ENCODE measurements at places on chromosomes 4 and X.

DNA sequence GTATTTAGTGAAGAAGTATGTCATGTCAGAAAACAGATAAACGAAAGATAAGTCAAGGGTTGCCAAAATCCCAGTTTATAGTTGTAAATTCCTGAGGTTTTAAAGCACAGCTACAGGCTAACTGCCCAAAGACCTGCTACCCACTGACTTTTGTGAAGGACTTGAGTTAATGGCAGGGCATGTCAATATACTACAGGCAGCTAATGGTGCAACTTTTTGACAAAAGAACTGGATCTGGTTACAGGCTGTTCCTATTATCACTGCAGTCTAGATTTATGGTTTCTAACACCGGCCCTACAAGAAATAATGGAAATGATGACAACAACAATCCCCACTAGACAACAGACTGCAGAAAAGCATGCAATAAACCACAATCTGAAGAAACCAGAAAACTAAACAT is 6.4 kb downstream of the SCML2 start:
- no peak for DNase-seq

DNA sequence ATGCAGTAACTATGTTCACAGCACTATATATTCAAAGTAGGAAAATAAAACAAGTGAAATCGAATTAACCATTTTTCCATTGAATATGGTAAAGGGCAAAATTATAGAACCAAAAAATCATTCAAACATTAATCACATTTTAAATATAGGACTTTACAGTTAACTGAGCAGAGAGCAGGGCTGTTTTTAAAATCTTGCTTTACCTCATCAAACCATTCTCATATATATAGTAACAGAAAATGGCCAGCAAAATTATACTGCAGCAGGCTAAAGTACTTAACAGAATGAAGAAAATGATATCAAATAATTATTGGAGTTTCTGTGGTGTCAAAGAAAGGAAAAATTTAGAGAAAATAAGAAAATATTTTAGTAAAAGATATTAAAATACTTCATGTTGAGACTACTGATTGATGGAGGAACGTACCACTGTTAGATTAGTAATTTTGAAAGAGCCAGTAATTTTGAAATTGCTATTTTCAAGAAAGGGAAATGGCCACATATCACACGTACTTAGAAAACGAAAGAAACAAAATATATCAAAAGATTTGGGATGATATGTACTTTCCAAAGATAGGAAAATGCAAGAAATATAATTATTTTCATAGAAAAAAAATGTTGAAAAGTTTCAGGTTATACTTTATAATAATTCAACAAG is 813.7 kb downstream of the DMD start:
- no peak for DNase-seq

- no peak for DNase-seq
Measured at GRCh38 chr4:137363496-137363895, 168.8 kb downstream of the PCDH18 start.

DNA sequence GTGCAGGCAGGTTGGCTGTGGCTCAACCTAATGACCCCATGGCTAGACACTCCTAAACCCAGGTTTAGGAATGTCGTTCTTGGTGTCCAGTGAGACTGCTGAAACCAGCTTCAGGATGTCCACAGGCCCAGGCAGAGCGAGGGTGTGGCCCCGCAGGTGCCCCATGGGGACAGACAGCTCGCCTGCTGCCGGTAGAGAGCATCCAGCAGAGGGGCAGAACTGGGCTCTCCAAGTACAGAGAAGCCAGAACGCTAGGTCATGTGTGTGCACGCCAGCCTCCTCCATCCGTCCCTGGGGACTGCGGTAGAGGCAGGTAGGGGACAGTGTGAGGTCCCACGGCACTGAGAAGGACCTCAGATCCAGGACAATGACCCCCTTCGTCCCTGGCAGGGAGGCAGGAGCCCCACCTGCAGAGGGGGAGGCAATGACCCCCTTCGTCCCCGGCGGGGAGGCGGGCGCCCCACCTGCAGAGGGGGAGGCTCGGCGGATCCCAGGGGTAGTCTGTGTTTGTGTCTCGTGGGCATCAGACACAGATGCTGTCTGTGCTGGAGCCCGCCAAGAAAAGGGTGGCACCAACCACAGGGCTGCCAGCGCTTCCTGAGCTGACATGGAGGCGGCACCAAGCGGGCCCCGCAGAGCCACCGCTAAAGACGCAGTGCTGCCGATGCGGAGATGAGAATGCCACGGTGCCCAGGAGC is 118.4 kb downstream of the FAM53A start:
- no peak for DNase-seq

GRCh38 chr4:153025406-153025805 is 89.3 kb downstream of the FHDC1 start:
- DNase-seq = no peak

DNA sequence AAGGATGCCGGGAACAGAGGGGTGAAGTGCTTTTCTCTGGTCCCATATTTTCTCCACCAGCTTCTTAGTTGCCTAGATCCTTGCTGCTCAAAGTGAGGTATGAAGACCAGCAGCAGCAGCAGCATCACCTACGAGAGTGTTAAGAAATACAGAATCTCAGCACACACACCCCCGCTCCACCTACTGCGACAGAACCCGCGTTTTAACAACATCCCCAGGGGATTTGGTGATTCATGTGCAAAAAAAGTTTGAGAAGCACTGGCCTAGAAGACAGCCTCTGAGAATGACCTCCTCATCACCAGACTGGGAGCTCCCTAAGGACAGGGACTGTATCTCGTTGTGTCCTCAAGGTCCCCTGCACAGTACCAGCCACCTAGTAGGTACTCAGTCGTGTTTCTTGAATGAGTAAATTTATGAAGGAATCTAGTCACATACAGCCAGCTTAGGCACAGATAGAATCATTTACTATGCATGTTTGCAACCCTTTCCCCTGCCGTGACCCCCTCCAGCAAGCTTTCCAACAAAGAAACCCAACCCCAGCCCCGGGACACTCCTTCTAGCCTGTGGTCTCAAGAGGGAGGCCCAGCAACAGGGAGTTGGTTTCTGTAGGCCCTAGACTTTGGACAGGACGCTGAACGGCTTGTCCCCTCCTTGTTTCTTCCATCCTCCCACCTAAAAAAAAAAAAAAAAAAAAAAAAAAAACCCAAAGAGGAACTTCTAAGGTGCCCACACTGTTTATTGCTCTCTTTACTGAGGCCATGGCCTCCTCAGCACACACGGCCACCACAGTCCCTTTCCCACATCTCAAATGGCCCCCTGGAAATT is 21.5 kb downstream of the RTL5 start:
- DNase-seq = no peak

DNA sequence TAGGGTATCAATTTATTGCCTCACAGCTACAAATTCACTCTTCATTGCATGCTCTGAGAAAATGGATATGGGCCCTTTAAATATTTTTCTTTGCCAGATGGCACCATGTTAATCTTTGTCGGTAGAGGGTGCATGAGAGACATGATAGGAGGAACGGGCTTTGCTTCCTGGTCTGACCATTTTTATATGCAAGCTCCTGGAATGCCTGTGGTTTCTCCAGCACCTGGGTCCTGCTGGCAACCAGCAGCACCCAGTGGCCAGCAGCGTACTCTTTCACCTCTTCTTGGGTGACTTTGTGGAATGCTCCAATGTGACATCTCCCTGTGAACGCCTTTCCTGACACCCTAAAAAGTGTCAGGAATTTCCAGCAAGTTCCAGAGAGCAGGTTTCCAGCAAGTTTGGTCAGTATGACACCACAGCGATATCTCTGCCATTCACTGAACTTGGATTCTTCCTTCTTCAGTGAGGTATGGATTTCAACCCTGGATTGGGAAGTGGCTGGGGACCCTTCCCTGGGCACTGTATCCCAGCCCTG is 140.3 kb upstream of the PGRMC2 start:
- DNase-seq = no peak

GRCh38 chr4:9765091-9765490 is 16.3 kb upstream of the DRD5 start:
- peak; percentile 63 for DNase-seq

GRCh38 chr4:147837854-147838253 is 106.0 kb downstream of the ARHGAP10 start:
- no peak for DNase-seq

GRCh38 chr4:1723131-1723801 is 1.9 kb downstream of the TACC3 start:
- DNase-seq = no peak

DNA sequence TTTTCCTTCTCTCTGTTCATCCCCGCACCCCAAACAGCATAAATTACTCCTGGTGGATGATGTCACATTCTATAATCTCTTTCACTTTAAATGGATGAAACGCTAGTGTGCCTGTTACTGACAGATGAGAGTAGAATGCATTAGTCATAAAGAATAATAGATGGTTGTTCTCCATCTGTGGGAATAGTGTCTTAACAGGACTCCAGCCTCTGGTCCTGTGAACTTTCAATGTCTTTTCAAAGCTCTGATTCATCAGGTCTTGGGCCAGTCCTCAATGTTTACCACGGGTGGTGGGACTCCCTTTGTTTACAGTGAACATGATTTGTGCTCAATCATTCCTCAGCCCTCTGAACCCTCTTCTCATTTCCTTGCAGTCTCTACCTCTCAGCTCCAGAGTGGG is 182.6 kb downstream of the GABRB1 start:
- DNase-seq = no peak

GRCh38 chr4:14262221-14262620 is 634.7 kb upstream of the BOD1L1 start:
- DNase-seq = no peak

- DNase-seq = no peak
Measured at GRCh38 chr4:67604749-67605148, 46.2 kb downstream of the STAP1 start.

DNA sequence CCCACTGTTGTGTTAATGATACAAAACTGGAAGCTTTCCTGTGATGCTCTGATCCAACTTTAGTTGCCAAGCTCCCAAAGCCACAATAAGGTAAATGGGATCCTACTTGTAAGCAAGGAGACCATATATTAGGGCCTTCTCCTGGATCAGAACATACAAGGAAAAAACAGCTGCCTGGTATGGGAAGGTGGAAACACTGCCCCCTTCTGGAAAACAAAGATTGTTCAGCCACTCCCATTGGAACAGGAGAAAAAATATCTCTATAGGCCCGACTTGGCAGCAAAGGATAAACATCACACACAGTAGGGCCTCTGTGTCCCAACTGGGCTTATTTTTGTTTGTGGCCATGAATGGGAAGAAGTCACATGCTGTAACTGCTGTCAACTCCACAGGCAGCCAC is 166.5 kb downstream of the TBX22 start:
- DNase-seq = peak; percentile 9

- no peak for DNase-seq
Measured at GRCh38 chr4:25936696-25937095, 22.7 kb downstream of the SMIM20 start.

- DNase-seq = no peak
Measured at GRCh38 chr4:142858446-142858845, 12.3 kb upstream of the INPP4B start.

GRCh38 chr4:112673686-112674085 is 36.7 kb downstream of the LARP7 start:
- DNase-seq = no peak

DNA sequence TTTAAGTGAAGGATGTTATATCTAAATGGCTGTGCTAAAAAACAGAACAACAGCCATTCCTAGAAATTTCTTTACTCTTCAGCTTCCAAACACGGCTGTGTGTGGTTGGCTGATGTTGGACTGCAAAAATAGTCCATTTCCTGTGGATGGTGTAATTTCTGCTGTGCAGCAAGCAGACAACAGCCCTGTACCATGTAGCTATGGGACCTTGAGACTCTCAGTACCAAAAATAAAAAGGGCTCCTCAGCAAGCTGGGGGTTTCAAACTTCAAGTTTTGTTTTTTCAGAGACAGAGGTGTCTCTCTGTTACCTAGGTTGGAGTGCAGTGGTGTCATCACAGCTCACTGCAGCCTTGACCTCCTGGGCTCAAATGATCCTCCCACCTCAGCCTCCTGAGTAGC is 18.1 kb downstream of the CD40LG start:
- no peak for DNase-seq

DNA sequence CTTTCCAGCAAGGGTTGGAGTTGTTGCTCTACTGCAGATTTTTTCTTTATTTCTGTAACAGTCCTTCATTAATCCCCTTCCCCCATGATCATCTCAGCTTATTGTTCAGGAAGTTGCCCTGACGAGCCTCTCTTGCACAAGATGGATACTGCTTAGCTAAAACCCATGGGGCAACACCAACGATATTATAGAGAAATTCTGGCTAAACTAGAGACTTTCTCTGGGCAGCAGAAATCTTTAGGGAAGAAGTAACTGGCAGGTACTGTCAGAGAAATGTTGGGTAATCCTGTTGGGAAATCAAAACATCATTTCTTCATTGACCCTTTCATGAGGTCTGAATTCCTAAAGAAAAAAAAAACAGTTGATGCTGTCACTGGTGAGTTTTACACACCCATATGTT is 921.3 kb downstream of the NLGN4X start:
- DNase-seq = no peak

GRCh38 chr4:188092824-188093223 is 16.6 kb downstream of the TRIML2 start:
- no peak for DNase-seq

DNA sequence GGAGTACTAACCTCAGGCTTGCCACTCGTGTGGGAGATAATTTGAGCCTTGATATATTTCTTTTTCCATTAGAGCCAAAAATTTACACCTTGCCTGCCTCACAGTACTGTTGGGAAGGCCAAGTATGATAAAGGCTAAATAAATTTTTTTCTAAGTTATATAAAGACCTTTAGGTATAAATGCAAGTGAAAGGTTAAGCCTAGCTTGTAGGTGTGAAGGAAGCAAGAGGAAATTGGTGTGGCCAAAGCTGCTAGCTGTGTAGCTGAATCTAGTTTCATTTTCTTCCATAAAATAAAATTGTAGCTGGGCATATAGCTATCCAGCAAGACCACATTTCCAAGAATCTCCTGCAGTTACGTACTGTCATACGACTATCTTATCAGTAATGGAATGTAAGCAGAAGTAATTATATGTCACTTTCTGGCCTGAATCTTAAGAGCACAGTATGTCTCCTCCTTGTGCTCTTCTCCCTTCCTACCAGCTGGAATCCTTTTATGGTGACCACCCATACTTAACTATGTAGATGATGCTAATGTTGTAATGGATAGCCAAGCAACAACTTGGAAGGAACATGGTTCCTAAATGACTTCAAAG is 14.3 kb upstream of the GABRE start:
- DNase-seq = no peak

GRCh38 chr4:188399834-188400233 is 260.6 kb downstream of the TRIML1 start:
- peak; percentile 30 for DNase-seq

- no peak for DNase-seq
Measured at GRCh38 chr4:182449186-182449929, 206.2 kb downstream of the TENM3 start.

- no peak for DNase-seq
Measured at GRCh38 chrX:74119016-74119910, 184.7 kb upstream of the ZCCHC13 start.

Data from WTC11 (cell line).